ENCODE measurements at places on chromosomes 6 and 20.

DNA sequence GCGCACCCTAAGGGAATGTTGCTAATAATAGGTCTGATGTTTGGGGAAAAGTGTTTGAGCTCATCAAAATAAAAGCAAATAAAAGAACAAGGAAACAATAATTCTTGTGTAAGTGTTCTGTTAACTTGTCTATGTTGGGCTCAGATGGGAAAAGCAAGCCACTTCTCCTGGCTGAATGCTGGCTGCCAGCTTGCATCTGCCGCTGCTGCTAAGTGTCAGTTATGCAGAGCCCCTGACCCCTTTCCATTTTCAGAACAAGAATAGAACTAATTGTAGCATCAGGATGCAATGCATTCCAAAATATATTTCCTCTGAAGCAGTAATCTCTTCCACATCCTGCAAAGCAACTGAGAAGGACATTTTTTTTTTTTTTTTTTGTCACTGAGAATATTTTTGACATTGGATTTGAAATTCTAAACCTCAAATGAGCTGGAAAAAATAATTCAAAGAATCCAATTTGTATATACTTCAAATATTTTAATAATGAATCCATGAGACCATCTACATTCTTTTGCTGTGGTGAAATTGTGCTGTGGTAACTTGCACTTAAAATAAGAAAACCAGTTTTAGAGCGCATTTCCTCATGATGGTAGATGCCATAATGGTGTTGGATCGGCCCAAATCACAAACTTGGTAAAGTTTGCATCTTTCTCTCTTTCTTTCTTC, 43.9 kb upstream of the DEK start:
- no peak for DNase-seq

DNA sequence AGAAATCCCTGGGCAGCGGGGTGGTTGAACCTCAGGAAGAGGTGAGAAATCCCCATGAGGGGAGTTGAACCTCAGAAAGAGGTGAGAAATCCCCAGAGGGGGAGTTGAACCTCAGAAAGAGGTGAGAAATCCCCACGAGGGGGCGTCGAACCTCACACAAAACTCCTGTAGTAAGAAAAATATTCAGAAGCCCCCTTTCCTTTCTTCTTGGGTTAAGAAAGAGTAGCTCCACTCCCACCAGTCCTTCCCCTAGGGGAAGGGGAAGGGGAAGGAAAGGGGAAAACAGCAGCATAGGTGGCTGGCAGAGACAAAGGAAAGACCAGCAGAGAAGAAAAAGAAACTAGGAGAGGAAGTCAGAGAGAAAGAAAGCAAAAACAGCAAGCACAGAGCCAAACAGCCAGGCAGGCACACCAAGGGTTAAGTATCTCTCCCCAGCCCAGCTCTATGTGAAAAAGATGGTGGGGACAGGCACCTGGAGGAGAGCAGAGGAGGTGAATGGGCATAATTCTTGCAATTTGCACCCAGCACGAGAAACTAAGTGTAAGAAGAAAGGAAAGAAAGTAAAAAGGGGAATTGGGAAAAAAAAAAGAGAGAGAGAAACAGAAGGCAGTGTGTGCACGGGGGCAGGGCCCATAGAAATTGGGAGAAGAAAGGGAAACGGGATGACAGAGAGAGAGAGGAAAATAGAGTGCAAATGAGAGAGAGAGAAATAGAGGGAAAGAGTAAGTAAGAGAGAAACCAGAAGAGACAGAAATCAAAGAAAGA, 88.2 kb downstream of the PLG start:
- no peak for DNase-seq

DNA sequence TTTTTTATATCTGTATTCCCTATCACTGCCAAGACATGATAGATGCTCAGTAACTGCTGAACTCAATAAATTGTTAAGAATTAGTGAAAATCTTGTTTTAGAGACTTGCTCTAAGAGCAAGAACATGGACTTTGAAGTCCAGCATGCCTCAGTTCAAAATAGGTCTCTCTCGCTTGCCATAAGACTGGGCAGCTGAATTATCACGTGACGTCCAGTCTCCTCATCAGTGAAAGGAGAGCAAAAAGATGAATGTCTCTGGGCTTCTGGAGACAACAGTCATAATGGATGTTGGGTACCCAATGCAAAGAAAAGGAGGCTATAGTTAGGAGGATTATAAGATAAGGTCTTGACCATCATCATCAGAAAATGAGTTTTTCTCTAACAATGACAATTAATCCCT, 82.1 kb downstream of the IYD start:
- no peak for DNase-seq

DNA sequence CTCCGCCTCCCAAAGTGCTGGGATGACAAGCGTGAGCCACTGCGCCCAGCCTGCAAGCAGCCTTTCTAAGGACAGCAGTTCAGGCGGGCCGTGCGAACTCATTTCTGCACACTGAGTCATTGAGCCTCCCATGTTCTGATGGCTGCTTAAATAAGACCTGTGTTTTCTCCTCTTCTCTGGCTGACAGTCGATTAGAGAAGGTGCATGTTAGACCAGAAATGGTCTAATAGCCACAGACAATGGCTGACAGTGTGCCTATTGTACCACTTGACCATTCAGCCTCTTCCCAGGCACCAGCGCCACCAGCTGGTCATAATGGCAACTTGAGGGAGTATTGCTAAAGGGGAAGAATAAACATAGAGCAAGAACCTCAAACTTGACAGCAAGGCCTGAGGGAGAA, 6.2 kb downstream of the CST11 start:
- DNase-seq = peak; percentile 58

GRCh38 chr6:105400501-105400900, 2.4 kb downstream of the PREP start:
- no peak for DNase-seq

DNA sequence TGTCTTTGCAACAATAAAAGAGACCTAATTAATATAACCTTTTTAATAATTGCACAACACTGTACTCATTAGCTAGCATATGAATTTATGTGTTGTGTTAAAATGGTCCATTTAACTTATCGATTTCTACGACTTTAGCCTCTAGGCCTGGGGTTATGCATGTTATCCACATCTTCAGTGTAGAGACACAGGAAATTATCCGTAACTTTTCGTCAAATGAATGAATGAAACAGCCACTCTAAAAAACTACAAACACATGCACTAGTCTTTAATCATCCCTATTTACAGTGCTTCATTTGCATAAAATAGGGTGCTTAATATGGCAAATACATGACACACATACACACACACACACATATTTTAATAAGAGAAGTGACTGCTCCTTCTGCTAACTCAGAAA, 22.3 kb upstream of the LMBRD1 start:
- DNase-seq = no peak

DNA sequence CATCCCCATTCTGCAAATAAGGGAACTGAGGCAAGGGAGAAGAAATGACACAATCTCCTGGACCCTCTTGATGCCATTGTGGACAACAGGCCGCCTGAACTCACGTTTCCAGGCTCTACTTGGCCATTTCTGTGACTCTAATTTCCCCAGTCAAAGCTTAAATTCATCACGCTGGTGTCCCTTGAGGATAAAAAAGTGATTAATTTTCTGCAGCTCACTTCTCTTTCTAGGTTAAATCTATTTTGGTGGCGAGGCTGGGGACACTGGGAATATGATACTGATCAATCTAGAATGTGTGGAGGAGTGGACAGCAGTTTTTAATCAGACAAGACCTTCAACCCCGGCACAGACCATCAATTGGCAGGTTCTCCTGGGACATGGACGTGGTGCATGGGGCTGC, 168.2 kb upstream of the SULF2 start:
- DNase-seq = no peak

GRCh38 chr20:61937146-61937962, 128.3 kb downstream of the TAF4 start:
- no peak for DNase-seq

Measured in COR-L47 (cell line).